Activated B cell treated with CpG ODN at 0.5 μM for 24 hours (primary cell): ENCODE measurements at places on chromosomes 1 and 21. TPM values are rescaled to one million over a fixed set of nuclear protein-coding genes. Genes with fewer than 3 reads are reported as not detected.

The CELF3 gene
- total RNA-seq = not detected in 2 replicates

The ARHGEF16 gene
- not detected in 2 replicates for total RNA-seq

The OR2G6 gene
- 0.59 and 1.00 TPM in 2 replicates for total RNA-seq

- no peak overlapping the region for H3K4me3 ChIP-seq
- H3K36me3 ChIP-seq = no peaks in the 10 kb centered on the region
- peaks cover 5% of the 10 kb centered on the region for H3K27me3 ChIP-seq
- H3K27ac ChIP-seq = no peak overlapping the region
These were observed 3.3 kb downstream of the KRTAP12-4 start for GRCh38 chr21:44650973-44651675.

The NUDT4B gene
- total RNA-seq = 1.9 and 3.4 TPM in 2 replicates

The HSF2BP gene
- total RNA-seq = 0.58 and 0.61 TPM in 2 replicates

The GJA8 gene
- total RNA-seq = not detected in 2 replicates

The RGL1 gene
- 3.0 and 3.4 TPM in 2 replicates for total RNA-seq

The CYP4A11 gene
- not detected in 2 replicates for total RNA-seq

The MMEL1 gene
- not detected in 2 replicates for total RNA-seq

- DNase-seq = peak; percentile 60
- H3K27ac ChIP-seq = peak overlapping the region; percentile 47
- peaks cover 4% of the 10 kb centered on the region for H3K36me3 ChIP-seq
- H3K4me1 ChIP-seq = peaks cover 18% of the 10 kb centered on the region
These were observed 404 bp upstream of the SCMH1 start for GRCh38 chr1:41242342-41243078.

DNA sequence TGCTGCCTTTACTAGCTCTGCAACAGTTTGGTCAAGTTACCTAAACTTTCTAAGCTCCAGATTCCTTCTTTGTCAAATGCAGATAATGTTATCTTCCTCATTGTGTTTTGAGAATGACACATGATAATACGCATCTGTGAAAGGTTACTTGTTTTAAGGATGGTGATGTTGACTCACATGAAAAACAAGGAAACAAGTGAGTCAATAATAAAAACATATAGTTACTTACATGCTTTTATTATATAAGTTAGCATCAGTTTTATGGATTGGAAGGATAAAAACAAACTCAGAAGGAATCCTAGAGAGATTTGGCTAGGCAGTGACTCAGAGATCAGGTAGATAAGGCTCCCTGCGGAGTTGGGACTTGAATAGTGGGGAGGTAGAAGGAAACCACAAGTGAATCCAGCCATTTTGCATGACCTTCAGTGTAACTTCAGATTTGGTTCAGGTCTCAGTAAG, 144.6 kb downstream of the LMO4 start:
- H3K4me3 ChIP-seq = no peak overlapping the region
- no peaks in the 10 kb centered on the region for H3K36me3 ChIP-seq
- no peak overlapping the region for H3K27ac ChIP-seq
- H3K4me1 ChIP-seq = no peaks in the 10 kb centered on the region
- no peak for DNase-seq
- no peaks in the 10 kb centered on the region for H3K27me3 ChIP-seq

- H3K27me3 ChIP-seq = peaks cover 5% of the 10 kb centered on the region
- H3K27ac ChIP-seq = no peak overlapping the region
- H3K4me1 ChIP-seq = no peaks in the 10 kb centered on the region
- no peak for DNase-seq
These were observed 14.9 kb downstream of the TMEM51 start for GRCh38 chr1:15168479-15168878.

The TRPM2 gene
- total RNA-seq = 2.4 and 3.9 TPM in 2 replicates

- H3K27ac ChIP-seq = no peak overlapping the region
- H3K36me3 ChIP-seq = no peaks in the 10 kb centered on the region
- DNase-seq = no peak
- no peak overlapping the region for H3K4me3 ChIP-seq
- H3K27me3 ChIP-seq = peaks cover 28% of the 10 kb centered on the region
These were observed 121.9 kb upstream of the CDC42BPA start for GRCh38 chr1:227440182-227440581.
